ENCODE measurements at places on chromosomes 11 and 22.

- DNase-seq, result peak; percentile 21
Observed at GRCh38 chr11:114321621-114322257, 25.5 kb downstream of the NNMT start.

- no peak for DNase-seq
Observed at GRCh38 chr11:127369356-127369755, 368.8 kb upstream of the KIRREL3 start.

- DNase-seq, result no peak
Observed at GRCh38 chr22:46234969-46235368, 15.1 kb downstream of the CDPF1 start.

- no peak for DNase-seq
Observed at GRCh38 chr11:17434108-17434507, 42.5 kb downstream of the ABCC8 start.

DNA sequence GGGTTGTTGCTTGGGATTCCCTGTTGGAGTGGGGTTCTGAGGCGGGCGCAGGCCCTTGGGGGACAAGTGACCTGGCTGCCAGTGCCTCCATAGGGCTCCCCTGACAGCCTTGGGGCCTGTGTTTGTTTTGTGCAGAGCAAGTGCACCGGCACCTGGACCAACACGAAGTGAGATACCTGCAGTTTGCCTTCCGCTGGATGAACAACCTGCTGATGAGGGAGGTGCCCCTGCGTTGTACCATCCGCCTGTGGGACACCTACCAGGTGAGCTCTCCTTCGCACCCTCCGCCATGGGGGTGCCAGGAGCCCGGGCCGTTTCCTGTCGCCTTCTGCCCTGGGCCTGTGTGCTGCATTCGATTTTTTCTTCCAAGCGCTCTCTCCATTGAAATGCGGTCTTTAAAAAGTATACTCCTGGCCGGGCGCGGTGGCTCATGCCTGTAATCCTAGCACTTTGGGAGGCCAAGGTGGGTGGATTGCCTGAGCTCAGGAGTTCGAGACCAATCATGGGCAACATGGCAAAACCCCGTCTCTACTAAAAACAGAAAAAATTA lies 274.6 kb downstream of the TBC1D22A start:
- no peak for DNase-seq

DNA sequence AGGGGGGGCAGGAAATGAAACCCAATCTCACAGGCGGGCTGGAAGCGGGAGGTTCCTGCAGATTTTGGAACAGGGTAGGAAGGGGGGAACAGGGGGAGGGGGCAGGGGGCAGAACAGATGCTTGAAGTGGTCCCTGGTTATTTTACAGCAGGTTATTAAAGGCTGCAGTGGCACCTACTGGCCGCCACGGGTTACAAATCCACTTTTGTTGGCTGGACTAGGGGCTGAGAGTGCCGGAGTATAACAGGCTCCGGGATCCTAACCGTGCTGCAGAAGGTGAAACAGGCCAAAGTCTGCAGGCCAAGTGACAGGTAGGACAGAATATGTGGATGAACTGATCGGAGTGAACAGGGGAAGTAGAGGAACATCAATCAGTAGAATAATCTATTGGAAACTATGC lies 2.5 kb downstream of the ROBO3 start:
- peak; percentile 34 for DNase-seq

- peak; percentile 16 for DNase-seq
Observed at GRCh38 chr11:69452206-69452987, 29.1 kb upstream of the LINC01488 start.

- no peak for DNase-seq
Observed at GRCh38 chr11:75717608-75718418, at the start of gene MOGAT2. Gene MOGAT2, plus strand, starts transcription at chr11:75717838. Its CDS starts 51 bp downstream, at chr11:75717889.

GRCh38 chr22:37629928-37630327 lies 9.5 kb upstream of the SH3BP1 start:
- DNase-seq, result no peak

- peak; percentile 34 for DNase-seq
Observed at GRCh38 chr11:79437981-79438630, 2.7 kb downstream of the TENM4 start.

GRCh38 chr11:26149585-26149984 lies 182.3 kb upstream of the ANO3 start:
- DNase-seq, result no peak

- DNase-seq, result no peak
Observed at GRCh38 chr11:6328321-6328720, 8.0 kb upstream of the CAVIN3 start.

- DNase-seq, result no peak
Observed at GRCh38 chr22:18063306-18063705, 14.5 kb upstream of the PEX26 start.

GRCh38 chr11:96074551-96075310 lies 150.8 kb upstream of the MTMR2 start:
- no peak for DNase-seq

DNA sequence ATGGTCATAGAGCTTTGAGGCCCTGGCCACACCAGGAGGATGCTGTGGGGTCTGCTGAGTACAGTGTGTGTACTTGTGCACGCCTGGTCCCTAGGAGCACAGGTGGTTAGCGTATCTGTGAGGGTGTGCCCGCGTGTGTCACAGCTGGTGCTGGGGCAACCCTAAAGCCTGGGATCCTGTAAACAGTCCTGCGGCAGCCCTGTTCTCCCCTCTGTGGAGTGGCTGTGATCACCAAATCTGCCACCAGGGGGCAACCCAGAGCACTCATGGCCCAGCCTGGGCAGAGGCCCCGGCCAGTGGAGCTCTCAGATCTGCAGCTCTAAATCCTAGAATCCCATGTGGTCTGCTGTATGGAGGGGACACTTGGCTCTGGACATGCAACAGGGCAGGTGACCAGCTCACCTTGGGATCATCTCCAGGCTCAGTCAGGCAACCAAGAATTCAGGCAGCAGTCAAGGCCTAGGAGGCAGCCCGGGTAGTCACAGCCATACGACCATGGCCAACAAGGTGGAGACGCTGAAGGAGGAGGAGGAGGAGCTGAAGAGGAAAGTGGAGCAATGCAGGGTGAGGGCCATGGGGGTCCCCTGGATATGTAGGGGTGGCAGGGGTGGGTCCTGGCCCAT lies 3.9 kb downstream of the SH3BP1 start:
- DNase-seq, result peak; percentile 82

- no peak for DNase-seq
Observed at GRCh38 chr11:121721961-121722360, 269.2 kb upstream of the SORL1-AS1 start.

- DNase-seq, result peak; percentile 45
Observed at GRCh38 chr22:24728790-24729637, 45.5 kb downstream of the PIWIL3 start.

- DNase-seq, result no peak
Observed at GRCh38 chr11:102837646-102838045, 5.8 kb downstream of the MMP3 start.

- DNase-seq, result no peak
Observed at GRCh38 chr11:100882957-100883356, 195.9 kb downstream of the ARHGAP42 start.

GRCh38 chr22:50192436-50193204 lies 6.9 kb downstream of the TRABD start:
- DNase-seq, result no peak

- DNase-seq, result no peak
Observed at GRCh38 chr11:73163638-73164174, 21.6 kb upstream of the FCHSD2 start.

GRCh38 chr11:26021017-26021416 lies 310.9 kb upstream of the ANO3 start:
- DNase-seq, result no peak

GRCh38 chr11:47415091-47415854 lies 6.9 kb downstream of the SLC39A13 start:
- DNase-seq, result no peak

DNA sequence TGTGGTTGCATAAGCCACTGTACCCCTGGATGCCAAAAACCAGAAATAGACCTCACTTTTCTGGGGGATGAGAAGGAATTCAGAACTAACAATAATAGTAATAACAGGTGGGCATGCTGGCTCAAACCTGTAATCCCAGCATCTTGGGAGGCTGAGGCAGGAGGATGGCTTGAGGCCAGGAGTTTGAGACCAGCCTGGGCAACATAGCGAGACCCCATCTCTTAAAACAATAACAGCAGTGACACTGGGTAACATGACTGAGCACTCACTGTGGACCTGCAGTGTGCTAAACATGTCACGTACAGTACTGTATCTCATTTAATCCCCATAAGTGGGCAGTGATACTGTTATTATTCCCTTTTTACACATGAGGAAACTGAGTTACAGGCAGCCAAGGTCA lies 10.0 kb downstream of the FLRT1 start:
- no peak for DNase-seq

DNA sequence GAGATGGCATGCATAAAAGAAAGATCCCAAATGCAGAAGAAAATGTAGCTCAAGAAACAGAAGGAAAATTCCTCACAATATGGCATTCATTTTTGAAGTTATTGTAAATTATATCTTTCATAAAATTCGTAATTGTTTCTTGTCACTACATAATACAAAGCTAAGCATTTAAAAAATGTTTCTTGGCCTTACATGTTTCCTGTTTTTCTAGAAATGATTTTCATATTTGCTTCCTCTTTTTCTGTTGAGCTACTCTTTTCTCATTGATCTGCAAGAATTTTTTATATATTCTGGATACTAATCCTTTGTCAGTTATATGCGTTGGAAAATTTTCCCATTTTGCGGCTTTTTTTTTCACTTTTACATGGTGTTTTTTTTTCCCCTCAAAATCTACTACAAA lies 48.0 kb downstream of the ENTHD1 start:
- DNase-seq, result peak; percentile 44

DNA sequence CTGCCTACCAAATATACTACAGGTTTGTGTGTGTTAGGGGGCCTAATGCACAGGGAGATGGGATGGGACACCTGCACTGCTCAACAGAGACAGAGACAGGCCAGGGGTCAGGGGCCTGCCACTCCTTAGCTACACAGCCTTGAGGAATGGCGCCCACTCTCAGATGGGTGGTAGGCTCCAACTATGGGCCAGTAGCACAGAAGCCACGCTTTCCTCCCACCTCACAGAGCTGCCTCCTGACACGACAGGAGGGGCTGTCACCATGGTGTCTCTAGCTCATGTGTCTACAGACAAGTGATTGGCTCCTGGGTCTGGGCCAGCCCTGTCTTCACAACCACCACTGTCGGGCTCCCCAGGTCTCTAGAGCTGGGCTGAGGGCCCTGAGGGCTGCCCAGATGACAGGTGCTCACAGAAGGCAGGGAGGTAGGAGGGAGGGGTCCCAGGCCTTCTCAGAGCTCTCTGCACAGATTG lies 81.8 kb downstream of the DGCR2 start:
- DNase-seq, result no peak

DNA sequence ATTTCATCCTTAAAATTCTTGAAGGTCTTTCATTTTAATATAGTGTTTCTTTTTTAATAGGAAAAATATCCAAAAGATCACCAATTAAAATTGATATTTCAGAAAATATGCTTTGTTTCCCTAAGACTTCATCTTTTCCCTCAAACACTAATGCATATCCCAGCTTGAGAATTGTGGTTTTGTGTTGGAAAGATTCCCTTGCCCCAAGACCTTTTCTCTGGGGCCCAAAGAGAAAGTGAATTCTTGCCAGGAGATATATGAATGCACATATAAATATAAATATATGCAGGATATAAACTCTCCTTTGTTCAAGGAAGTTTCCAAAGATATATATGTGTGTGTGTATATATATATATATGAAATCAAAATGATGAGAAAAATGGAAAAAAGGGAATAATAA lies 241.2 kb downstream of the FAM76B start:
- DNase-seq, result no peak

DNA sequence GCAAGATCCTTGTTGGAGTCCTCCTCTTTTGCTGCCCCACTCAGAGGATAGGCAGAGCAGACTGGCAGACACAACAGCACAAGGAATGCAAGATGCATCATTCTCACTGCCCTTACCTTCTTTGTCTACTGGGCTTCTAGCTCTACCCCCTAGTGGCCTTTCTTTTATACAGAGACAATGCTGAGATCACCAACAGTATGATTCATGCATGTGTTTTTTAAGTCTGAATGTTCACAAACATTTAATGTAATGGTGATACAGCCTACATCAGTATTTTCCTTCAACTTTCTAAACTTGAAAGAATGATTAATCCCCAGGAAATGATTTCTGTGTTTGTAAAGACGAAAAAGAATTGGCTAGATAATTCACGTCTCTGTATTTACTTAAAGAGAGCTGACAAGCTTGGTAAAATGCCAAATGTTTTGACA lies at the start of gene MMP10:
Gene MMP10, minus strand, starts transcription at position 138 of the 428 bp plus-strand sequence. Its CDS starts 37 bp downstream, at position 101.
- peak; percentile 82 for DNase-seq

GRCh38 chr11:111541254-111542061 lies 938 bp downstream of the LAYN start:
- DNase-seq, result peak; percentile 41

DNA sequence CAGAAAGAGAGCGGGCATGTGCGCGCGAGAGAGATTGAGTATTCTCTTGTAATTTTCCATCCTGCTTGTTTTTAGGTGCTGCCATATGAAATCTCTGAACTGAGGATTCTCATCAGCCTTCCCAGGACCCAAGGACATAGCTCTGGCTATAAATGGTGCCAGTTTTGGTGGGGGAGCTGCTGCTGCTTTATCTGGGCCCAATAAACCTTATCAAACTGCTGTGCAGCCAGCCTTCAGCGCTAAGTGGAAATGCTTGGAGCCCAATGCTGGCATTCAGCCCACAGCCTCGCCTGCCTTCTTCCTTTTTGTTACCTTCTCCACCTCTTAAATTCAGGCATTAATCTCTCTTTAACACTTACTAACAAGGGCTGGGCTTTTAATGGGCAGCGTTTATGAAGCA lies 2.4 kb upstream of the ZBTB16 start:
- DNase-seq, result no peak

- DNase-seq, result no peak
Observed at GRCh38 chr11:134667505-134667904, 255.5 kb upstream of the B3GAT1 start.

DNA sequence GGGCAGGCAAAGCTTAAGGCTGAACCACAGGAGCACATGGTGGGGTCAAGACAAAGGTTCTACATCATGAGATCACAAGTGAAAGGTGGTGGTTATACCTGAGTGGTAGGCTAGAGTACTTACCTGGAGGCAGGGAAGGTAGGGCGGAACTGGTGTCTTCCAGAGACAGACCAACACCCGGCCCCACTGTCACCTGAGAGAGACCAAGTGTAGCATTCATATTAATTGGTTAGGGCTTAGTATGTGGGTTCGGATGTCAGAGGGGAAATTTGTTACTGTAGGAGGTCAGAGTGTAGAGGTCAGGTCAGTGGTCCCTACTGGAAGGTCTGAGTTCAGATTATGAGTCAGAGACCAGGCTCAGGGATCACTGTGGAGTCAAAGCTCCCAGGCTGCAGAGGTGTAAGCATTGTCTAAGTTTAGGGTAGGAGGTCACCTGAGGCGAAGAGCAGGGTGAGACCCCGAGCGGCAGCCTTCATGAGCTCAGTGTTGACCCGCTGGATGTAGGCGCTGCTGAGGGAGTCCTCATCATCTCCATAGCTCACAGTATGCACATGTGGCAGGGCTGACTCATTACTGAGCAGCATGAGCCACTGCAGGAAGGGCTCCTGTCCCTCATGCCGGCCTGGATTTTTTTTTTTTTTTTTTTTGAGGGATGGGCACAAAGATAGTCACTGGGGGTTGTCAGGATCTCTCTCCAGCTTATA lies 3.2 kb downstream of the TPP1 start:
- DNase-seq, result peak; percentile 53

- peak; percentile 38 for DNase-seq
Observed at GRCh38 chr22:46054091-46055073, 77.4 kb upstream of the WNT7B start.
